ENCODE measurements at places on chromosomes 6 and 20.

- peak; percentile 48 for DNase-seq
Measured at GRCh38 chr20:49583669-49584417, 15.9 kb upstream of the PTGIS start.

- no peak for DNase-seq
Measured at GRCh38 chr6:130683761-130684517, 143.3 kb upstream of the SMLR1 start.

GRCh38 chr20:2663887-2664719, at the start of gene IDH3B:
Gene IDH3B (minus strand): TSS chr20:2664216. CDS start chr20:2664188, 28 bp downstream.
- peak; percentile 85 for DNase-seq

- no peak for DNase-seq
Measured at GRCh38 chr6:45923831-45924391, 91.7 kb downstream of the CLIC5 start.

- DNase-seq, result no peak
Measured at GRCh38 chr6:144823131-144823530, 538.0 kb downstream of the UTRN start.

GRCh38 chr6:168147205-168147738, 68.3 kb upstream of the FRMD1 start:
- no peak for DNase-seq
